ENCODE measurements at places on chromosomes 4 and X.

DNA sequence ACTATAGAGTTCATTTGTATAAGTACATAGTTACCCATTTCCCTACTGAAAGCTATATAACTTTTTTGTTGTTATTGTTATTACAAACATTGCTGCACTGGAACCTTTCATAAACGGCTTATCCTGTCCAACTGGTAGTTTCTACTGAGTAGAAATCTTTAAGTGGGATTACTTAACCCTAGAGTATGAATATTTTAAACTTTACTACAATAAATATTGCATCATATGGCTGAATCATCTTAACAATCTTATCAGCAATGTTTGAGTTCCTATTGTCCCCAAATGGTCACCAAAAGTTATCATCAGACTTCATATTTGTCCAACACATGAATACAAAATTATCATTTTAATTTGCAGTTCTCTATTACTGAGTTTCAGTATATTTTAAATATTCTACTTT, 40.5 kb downstream of the LCORL start:
- no peak for DNase-seq

- no peak for DNase-seq
Observed at GRCh38 chr4:81120055-81120454, 89.5 kb downstream of the BMP3 start.

DNA sequence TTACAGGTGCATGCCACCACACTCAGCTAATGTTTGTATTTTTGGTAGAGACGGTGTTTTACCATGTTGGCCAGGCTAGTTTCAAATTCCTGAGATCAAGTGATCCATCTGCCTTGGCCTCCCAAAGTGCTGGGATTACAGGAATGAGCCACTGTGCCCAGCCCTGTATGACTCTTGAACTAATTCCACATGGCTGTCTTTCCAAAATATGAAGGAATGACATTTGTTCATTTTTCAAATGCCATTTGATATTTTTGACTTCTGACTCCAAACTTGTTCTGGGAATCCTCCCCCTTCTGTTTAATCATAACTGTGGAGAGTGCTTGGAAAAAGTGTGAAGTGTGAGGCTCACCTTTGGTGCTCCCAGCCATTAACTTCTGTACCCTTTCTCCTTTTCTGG, 119.2 kb downstream of the NHS start:
- DNase-seq = no peak

- no peak for DNase-seq
Observed at GRCh38 chr4:56080384-56080783, 131.6 kb downstream of the CEP135 start.

- DNase-seq = no peak
Observed at GRCh38 chr4:150308824-150309472, 230.7 kb downstream of the DCLK2 start.

GRCh38 chrX:41003506-41004270, 81.6 kb upstream of the USP9X start:
- no peak for DNase-seq

GRCh38 chr4:102736636-102737549, 23.9 kb downstream of the MANBA start:
- DNase-seq = no peak

DNA sequence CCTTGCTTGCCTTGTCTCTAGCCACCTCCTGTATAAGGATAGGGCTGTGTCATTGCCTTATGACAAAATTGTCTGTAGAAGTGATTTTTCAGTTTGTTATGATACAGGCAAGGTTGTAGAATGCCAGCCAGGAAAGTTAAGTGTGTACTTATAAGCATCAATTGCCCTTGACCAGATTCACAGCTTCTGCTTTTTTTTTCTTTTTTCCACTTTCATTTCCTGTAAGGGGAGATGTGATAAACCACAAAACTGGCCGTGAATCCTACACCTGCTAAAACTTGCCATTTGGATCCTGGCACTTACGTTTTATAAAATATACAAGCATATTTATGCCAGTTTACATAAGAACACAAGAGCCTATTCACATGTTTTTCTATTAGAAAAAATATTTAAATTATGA, 35.0 kb upstream of the BMPR1B start:
- no peak for DNase-seq
